ENCODE measurements at places on chromosomes 6 and 20.
A peak's percentile ranks its signal among the peaks of the same experiment; 100 is the strongest.

DNA sequence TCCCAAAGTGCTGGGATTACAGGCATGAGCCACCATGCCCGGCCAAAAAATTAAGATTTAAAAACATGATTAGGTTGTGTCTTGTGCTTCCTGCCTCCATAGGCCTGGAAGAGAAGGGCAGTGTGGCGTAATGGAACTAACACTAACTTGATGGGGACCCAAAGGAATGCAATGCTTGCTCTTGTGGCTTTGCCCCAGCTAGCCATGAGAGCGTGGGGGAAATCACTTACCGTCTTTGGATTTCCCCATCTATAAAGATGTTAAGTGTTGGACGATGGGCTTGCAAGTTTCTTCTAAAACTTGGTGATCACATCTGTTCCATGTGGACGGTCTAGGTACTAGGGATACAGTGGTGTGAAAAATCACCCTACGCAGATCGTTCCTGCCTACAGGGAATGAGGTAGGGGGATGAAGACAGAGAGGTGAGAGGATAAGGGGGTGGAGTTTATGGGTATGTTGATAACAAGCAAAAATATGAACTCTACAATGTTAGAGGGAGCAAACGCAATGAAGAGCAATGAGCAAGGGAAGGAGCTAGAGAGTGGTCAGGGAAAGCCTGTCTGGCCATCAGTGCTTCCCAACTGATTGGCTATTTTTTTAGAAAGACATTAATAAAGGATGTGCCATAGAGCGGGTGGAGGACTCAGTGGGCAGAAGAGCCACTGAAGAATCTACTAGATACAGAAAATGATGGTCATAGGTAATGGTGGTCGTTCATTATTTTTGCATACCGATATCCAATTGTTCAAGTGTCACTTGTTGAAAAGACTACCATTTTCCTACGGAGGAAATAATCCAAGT lies 165.2 kb downstream of the BCAS1 start:
- no peak for DNase-seq

DNA sequence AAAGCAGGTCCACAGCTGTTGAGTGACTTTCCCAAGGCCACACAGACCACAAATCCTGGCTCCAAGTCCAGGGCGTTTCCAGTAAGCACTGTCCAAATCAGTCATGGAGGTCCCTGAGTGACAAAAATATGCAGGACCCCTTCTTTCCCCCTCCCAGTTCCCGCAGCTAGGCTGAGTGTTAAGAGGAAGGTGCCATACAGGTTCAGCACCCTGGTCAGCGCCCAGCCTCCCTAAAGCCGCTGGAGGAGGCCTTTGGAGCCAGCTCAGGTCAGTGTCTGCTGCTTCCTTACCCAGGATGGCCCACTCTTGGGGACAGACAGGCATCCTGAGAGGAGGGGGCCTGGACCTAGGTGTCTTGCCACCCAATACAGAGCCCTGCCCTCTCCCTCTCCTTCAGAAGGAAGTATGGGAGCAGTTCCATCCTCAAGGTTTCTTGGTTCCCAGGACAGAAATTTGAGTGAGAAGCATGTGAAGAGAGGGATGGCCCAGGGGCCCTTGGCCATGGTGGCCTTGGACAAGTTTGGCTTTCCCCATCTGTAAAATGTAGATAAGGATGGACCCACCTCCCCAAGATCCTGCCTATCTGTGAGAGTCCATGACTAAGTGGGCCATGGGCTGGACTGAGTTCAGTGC lies 13.2 kb downstream of the TMEM74B start:
- DNase-seq = peak; percentile 36

DNA sequence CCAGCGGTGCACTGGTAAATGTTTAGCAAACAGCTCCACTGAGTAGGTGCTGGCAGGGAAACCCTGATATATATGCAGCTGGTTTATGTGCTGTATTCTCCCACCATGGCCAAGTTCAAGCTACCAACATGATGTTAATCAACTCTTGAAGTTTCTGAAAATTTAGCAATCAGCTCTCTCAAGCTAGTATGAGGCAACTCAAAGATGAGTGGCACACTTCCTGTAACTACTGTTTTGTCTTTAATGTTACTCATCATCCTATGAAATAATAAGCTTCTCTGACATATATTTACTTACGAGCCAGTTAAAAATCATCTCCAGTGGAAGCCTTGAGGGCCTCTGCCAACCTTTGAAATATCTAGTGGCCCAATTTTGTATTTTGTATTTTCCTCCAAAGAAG lies 54.7 kb downstream of the TRMT6 start:
- DNase-seq = no peak

- no peak for DNase-seq
Observed at GRCh38 chr20:42945234-42945994, 244.3 kb downstream of the PTPRT start.

GRCh38 chr20:19767070-19767469 lies 9.0 kb downstream of the RIN2 start:
- DNase-seq = no peak

GRCh38 chr6:1144842-1145767 lies 166.8 kb upstream of the FOXQ1 start:
- DNase-seq = peak; percentile 87

Measured in fibroblast of skin of right biceps (primary cell).